ENCODE measurements at places on chromosomes 6 and 20.

GRCh38 chr20:41395667-41396664 lies 29.3 kb upstream of the EMILIN3 start:
- DNase-seq = no peak

GRCh38 chr6:26056583-26057350 lies 30.5 kb upstream of the HFE start:
- peak; percentile 17 for DNase-seq

GRCh38 chr20:38650010-38650409 lies 48.4 kb downstream of the ARHGAP40 start:
- no peak for DNase-seq

DNA sequence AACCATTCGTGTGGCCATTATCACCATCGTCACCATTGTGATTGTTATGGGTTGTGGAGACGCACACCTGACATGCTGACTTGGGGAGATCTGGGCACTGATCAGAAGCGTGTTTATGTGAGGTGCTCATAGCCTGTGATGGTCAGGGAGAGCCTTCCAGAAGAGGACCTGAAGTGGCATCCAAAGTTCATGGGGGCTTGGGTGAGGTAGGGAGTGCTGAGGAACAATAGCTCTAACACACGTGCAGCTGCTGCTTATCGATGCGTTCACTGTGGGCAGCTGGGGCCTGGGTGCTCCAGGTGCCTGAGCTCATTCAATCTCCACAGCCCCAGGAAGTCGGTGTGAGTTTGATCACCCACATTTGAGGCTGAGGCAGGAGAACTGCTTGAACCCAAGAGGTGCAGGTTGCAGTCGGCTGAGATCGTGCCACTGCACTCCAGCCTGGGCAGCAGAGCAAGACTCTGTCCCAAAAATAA lies 227.3 kb downstream of the PREX1 start:
- DNase-seq = no peak

DNA sequence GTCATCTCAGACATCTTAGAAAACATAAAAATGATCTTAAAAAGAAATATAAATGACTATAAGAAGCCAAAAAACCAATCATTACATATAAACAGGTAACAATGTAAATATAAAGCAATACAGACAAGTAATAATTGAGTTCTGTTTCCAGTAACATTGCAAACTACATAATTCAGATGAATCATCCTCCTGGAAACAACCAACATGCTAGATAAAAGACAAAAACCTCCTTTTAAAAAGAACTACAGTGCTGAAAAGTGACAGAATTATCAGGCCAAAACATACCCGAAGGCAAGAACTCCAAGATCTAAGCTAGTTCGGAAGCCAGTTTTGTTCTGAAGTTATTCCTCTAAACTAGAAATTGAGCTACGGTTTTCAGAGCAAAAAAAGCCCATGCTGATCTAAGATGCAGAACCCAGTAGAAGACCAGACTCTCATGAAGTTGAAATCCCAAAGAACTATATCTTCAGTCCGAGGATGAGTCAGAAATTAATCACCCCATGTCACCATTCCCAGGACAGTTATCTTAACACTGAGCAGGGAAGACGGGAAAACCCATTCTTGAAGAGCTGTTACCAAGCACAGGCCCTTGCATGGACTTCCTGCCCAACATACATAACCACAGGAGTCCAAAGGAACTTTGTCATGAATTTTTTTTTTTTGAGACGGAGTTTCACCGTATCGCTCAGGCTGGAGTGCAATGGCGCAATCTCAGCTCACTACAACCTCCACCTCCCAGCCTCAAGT lies 9.8 kb downstream of the PGM3 start:
- DNase-seq = no peak

- no peak for DNase-seq
These were observed 84.2 kb downstream of the HIVEP1 start for GRCh38 chr6:12096342-12096741.

GRCh38 chr6:154209555-154209954 lies 147.0 kb downstream of the IPCEF1 start:
- no peak for DNase-seq

DNA sequence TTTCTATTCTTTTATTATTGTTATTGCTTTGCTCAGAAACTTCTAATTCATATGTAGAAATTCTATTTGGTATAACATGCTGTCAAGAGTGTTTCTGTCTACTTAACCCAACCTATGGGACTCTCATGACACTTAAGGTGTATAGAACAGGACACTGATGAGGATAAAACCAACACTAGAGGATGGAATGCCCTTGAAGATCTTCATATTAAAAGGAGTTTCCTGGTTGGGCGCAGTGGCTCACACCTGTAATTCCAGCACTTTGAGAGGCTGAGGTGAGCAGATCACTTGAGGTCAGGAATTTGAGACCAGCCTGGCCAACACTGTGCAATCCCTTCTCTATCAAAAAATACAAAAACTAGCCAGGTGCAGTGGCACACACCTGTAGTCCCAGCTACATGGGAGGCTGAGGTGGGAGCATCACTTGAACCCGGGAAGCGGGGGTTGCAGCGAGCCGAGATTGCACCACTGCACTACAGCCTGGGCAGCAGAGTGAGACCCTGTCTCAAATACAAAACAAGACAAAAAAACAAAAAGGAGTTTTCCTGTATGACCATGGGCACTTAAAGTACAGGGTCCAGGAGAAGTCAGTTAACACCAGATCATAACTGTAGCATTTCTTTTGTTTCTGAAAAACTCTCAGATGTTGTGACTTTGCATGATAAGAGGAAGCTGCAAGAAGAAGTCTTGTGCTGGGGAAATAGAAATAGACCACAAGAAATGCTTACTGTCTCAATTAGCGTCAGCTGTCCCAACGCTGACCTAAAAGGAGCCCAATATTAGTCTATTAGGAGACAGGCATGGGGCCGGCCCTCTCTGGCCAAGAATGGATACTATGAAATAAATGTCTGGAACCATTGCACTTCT lies 38.9 kb upstream of the CD2AP start:
- DNase-seq = no peak

DNA sequence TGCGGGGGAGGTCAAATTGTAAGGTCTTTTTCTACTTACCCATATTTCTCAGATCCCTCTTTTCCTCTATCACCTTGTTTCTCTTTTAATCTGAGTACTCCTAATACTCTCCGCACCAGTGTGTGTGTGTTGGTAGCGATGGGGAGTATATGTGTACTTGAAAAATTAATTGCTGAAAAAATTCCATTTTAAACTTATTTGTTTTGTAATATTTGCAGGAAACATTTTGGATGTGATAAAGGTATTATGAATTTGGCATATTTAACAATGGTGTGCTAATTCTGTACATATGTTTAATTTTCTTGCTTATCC lies 48.1 kb upstream of the MLIP start:
- no peak for DNase-seq

- no peak for DNase-seq
These were observed 451 bp downstream of the DNAJC5 start for GRCh38 chr20:63895202-63895951.

DNA sequence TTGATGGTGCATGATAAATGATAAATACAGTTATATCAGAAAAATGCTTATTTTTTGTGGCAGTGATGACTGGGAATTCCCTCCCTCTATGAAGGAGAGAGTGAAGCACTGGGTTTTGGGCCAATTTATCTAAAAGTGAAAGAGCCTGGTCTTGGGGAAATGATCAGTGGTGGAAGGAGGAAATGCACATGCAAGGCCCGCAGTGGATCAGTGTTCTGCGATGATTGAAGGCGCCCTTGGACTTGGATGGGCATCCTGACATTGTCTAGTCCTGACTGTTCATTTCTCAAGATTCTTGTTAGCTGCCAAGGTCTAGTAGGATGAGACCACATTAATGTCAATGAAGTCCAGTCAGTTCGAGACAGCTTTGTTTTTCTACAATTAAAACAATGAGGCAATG lies 272.0 kb upstream of the SLC35B3 start:
- DNase-seq = no peak

GRCh38 chr6:125142618-125143017 lies 11.0 kb upstream of the TPD52L1 start:
- no peak for DNase-seq
